ENCODE measurements at places on chromosomes 16 and 17.

- no peak for DNase-seq
Measured at GRCh38 chr16:4984174-4984990, 26.3 kb downstream of the SEC14L5 start.

GRCh38 chr17:15438491-15439105 lies 28.8 kb downstream of the CDRT4 start:
- no peak for DNase-seq

- DNase-seq: no peak
Measured at GRCh38 chr17:36746381-36747053, 145.1 kb downstream of the MRM1 start.

DNA sequence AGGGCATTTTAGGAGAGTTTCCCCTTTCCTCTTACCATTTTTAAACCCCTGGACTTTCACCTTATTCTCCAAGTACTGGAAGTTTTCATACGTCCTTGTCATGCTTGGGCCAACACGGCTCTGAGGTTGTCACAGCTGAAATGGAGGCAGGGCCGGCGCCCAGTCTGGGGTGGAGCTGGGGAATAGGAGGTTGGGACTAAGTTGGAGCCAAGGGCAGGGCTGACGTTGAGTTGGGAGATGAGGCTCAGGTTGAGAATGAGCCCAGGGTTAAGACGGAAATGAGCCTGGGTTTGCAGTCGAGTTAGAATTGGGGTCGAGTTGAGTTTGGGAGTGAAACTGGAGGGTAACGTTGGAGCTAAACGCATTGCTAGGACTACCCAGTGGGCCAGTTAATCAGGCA lies 1.3 kb downstream of the CLEC10A start:
- no peak for DNase-seq

DNA sequence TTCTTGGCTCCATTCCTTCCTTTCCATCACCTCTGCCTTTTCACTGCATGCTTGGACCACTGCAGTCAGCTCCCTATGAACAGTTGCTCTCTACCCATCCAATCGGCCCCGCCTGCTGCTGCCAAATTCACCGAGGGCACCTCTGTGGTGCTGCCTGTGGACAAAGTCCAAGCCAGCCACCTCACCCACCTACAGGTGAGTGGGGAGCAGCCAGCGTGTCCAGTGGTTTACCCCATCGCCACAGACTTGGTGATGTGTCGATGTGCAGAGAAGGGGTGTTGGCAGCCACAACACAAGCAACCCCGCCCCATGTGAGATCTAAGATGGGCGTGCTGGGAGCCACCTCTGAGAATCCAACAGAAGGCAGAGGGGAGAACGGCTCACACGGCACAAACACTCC lies 43.7 kb upstream of the STH start:
- no peak for DNase-seq

GRCh38 chr16:11134722-11135463 lies 121.1 kb downstream of the SOCS1 start:
- no peak for DNase-seq

DNA sequence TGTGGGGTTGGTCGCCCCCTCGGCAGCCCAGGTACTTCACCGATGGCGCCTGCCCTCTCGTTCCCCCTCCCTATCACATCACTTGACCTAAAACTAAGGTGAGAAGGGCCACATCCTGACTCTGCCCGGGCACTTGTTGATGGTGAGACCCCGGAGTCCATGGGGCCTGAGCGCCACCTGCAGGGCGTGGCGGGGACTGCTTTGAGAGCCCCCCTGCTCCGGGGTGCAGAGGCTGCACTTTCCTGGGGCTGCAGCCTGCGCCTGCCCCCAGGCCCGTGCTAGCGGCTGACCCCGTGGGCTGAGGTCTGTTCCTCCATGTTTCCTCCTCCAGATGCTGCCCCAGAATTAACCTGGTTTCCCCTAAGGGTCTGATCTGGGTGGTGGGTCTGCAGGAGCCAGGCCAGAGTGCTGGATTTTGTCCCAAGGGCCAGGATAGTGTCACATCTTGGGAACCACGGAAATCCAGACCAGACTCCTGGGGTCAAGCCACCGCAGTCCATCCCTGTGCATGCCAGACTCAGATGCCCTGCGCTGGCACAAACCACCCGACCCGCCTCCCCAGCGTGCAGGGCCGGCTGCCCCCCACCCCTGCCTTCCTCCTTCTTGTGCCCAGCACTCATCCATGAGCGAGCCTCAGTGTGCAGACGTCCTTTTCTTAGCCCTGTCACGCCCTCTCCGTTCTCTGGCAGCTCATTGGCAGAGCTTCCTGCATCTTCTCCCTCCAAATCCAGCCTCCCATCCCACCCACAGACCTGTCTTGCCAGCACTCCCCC lies 2.7 kb downstream of the NDUFAF8 start:
- peak; percentile 73 for DNase-seq

DNA sequence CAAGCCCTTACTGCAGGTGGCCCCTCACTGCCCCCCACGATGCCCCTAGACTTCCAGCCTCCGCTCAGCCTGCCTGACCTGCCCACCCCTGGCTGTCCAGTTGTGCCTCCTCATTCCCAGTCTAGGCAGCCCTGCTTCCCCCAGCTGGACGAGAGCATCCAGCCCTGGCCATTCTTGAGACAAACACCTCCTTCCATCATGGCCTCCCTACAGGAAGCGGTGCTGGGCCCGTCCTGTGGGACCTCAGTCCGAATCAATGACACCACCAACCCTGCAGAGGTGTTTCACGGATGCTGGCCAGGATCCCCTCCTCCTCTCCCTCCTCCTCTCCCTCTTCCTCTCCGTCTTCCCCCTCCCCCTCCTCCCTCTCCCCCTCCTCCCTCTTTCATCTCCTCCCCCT lies 28.3 kb downstream of the CCDC40 start:
- no peak for DNase-seq

DNA sequence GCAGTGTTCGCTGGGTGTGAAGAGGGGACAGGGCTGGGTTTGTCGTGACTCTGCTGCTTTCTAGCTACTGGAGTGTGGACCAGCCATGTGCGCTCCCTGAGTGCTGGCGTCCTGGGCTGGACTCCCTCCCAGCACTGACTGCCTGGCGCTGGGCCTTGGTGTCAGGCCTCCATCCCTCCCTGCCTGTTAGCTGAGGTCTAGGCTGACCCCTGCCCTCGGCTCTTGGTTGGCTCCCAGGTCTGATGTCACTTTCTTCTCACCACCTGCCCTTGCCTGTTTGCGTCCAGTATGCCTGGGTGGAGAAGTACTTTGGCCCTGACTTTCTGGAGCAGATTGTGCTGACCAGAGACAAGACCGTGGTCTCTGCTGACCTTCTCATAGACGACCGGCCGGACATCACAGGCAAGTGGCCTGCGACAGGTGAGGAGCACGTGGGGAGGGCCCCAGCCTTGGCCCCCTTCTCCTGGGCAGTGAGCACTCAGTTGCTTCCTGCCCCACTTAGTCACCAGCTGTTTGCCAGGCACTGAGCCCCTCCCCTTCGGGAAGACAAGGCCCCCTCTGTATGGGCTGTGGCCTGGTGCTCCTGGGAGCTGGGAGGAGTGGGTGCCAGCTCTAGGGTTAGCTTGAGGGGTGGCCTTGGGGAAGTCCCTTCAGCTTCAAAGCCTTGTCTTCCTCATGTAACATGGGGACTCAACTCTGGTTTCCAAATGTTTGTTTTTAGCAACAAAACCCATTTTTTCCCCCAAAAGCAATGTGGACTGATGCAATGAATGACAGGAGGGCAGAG lies 41.5 kb downstream of the NT5M start:
- no peak for DNase-seq

DNA sequence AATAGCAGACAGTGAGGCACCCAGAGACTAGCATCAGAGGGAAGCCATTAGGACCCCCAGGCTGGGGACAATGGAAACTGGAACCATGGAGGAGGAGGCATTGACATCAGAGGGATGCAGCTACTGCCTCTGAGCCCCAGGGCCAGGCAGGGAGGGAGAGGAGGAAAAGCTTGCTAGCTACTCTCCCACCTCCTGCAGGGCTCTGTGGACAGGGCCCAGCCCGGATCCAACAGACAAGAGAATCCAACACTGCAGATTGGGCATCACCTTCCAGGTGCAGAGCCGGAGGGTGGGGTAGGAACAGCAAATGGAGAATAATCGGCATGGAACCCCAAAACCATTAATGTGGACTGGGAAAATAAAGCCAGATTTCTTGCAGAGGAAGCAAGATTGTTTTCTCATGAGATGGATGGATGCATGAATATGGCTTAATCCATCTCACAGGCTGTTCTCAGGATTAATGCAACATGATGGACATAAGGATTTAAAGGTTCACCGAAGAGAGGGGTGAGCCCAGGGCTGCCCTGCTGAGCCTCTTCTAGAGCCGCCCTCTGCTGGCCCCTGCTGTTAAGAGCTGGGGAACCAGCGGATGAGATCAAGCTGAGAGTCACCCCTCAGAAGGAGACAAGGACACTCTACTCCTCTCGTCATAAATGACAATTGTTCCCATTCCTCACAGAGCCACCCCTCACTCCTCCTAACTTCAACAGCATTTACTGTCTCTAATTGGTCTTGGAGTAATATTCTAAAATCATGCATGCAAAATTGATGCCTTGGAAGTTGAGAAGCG lies 48.8 kb downstream of the DNAH3 start:
- no peak for DNase-seq

DNA sequence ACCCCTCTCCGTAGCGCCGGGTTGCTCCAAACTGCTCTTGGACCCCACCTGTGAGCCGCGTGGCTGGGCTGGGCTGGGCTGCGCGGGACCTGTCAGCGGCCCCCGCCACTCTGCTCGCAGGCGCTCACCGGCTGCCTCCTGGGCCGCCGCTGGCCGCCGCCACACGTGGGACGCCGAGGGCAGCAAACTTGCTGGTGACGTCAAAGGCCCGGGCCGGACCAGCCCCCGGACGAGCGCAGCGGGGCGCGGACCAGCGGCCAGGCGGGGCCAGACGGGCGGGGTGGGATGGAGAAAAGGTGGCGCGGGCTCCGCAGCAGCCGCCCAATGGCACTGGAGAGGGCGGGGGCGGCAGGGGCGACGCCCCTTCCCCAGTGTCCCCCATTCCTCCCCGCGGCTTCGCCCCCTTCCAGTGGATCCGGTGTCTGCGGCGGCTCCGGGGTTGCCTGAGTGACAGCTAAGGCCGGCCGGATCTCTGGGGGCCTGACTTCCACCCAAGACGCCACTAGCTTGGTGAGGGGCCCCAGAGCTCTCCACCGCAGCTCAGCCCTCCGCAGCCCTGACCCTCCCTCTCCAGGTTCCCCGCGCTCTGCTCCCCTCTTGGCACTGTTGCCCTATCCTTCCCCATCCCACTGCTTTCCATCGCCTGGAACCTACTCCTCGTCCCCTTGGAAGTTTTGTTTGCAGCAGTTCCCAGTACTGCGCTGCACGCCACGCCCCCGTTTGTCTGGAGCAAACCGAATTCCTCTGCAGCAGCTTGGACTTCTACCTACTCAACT lies at the start of gene HS3ST3A1:
TSS of gene HS3ST3A1 (minus strand) at position 154 of the 776 bp plus-strand sequence. CDS start 800 bp downstream, outside the sequence.
- no peak for DNase-seq

GRCh38 chr17:36829676-36830075 lies 107.6 kb upstream of the LHX1 start:
- no peak for DNase-seq

- DNase-seq: no peak
Measured at GRCh38 chr16:84548971-84549844, 44.7 kb upstream of the MEAK7 start.
